ENCODE measurements at places on chromosomes 11 and 22.

GRCh38 chr11:92342886-92343285 is 118.3 kb downstream of the FAT3 start:
- DNase-seq: no peak

DNA sequence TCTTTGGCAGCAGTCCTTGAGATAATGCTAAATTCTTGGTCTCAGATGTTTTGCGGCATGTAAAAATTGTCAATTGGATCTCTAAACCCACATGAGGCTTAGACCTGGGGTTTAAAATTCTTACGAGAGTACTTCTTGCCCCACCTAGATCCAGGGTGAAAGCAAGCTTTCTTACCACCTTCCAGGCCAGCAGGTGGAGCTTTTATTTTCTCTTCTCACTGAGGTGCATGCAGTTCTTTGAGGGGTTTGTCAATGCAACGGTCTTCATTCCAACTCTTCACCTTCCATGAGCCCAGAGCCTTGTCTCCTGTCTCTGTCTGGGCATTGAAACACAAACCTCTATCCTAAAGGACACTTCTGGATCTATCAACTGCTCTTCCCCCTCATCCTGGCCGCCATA is 154.1 kb downstream of the MYO18B start:
- no peak for DNase-seq

GRCh38 chr11:74678041-74678440 is 53.2 kb downstream of the CHRDL2 start:
- DNase-seq: no peak

- no peak for DNase-seq
Observed at GRCh38 chr22:30348404-30348803, 8.3 kb downstream of the SF3A1 start.

- no peak for DNase-seq
Observed at GRCh38 chr11:77402218-77402556, 71.7 kb downstream of the PAK1 start.

GRCh38 chr11:134558916-134559601 is 147.0 kb upstream of the B3GAT1 start:
- no peak for DNase-seq

GRCh38 chr11:65055538-65055937 is 2.8 kb downstream of the NAALADL1 start:
- no peak for DNase-seq

DNA sequence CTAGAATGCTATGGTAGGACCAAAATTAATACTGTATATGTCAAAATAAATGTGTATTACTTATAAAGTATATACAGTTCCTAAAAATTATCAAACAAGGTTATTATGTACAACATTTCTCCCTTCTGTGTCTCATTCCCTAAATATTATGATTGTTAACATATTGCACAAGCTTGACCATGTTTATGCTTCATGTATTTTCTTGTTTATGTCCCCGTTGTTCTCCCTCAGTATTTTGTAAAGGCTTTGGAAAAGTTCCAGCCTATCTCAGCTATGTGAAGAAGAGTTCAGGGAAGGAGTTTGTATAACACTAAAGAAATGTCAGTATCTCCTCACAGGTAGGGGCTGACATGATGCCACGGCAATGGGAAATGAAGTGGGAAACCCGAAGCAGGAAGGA is 19.6 kb downstream of the ADM start:
- DNase-seq: no peak

- no peak for DNase-seq
Observed at GRCh38 chr11:2129308-2129698, 9.9 kb downstream of the IGF2 start.

DNA sequence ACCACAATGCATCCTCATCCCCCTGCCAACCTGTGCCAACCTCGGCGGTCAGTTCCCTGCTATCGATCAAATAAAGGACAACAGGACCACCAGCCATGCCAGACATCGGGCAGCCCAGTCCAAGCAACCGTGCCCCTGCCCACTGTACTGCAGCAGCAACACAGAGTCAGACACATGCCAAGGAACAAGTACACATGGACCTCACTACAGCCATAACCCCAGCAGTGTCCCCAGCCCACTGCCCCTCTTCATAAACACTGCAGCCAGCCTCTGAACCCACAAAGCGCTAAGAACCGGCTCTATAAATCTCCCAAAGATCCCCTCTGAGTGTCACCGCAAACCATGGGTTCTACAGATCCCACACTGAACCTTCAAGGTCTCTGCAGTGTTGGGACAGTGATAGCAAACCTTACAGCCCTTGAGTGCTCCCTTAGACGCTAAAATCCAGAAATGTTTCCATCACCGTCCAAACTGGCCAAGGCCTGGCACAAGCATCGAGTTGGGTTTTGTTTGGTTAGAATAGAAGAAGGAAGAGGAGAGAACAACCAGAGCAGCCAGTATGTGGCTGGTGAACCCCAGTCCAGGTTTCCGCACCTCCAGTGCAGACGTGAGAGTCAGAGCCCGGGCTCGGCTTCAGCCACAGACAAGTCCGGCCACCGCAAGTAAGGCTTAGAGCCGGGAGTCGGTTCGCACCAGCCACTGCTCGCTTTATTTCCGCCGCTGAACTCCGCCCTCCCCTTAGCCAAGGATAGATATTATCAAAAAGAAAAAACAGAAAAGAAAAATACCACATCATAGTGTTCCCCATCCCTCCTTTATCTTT is 7.9 kb downstream of the PAX6 start:
- DNase-seq: no peak

DNA sequence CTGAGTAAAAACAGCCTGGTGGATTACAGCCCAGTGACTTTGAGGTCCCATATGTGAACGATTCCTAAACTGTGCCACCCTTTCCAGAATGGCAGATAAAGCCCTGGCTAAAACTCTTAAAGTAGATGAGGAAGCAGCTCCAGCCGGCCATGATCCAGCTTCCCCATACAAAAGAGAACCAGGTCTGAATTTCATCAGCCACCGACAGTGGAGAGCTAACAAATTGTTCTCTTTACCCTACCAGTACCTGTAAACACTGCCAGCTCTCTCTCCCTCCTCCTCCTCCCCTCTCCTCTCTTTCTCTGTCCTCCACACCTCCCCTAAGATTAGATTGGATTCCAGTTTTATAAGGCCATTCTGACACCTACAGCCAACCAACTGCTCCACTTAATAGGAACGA is 176.9 kb downstream of the DSCAML1 start:
- DNase-seq: no peak

GRCh38 chr11:11036848-11037732 is 179.2 kb upstream of the ZBED5 start:
- DNase-seq: no peak

- DNase-seq: no peak
Observed at GRCh38 chr11:71156301-71156700, 96.1 kb downstream of the SHANK2 start.

DNA sequence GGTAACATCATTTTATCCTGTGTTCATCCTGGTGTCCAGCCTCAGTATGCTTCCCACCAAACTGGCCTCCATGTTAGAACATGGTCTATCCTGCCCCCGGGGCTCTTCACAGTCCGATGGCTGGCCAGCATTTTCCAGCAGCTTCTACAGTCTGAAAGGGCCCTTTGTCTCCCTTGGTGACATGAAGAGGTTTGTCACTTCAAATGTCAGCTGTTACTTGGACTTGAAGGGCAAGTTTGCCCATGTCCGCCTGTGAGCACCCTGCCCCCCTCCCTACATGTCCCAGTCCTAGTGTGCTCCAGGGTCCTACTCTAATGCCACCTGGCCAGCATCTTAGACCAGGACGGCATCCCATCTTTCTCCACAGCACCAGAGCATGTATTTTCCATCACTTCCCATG is 24.7 kb downstream of the PATZ1 start:
- DNase-seq: no peak

GRCh38 chr22:38870312-38870741 is 1.7 kb downstream of the CBX6 start:
- peak; percentile 87 for DNase-seq

GRCh38 chr22:32444068-32444467 is 20.2 kb downstream of the BPIFC start:
- DNase-seq: no peak

- DNase-seq: no peak
Observed at GRCh38 chr22:18109410-18110193, 1.0 kb upstream of the TUBA8 start.

- DNase-seq: no peak
Observed at GRCh38 chr22:45398214-45398613, 15.2 kb downstream of the SMC1B start.

GRCh38 chr22:20428496-20429253 is 8.9 kb downstream of the SCARF2 start:
- no peak for DNase-seq

DNA sequence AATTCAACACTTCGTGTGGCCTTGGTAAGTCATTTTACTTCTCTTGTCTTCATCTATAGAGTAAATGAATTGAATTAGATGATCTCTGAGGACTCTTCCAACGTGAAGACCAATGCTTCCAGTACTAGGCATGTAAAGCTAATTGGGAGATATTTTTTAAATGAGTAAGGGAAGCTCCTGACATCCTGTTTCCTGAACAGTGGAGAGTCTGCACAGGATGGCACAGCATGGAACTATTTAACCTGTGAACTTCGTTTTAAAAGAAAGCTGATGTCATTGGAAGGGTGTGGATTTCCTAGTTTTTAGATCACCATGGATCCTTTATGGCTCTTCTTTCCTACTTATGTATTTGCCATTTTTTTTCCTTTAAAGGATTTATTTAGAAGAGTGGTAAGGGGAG is 48.4 kb upstream of the HSD17B12 start:
- no peak for DNase-seq

- no peak for DNase-seq
Observed at GRCh38 chr22:47309476-47309875, 547.0 kb downstream of the TBC1D22A start.

- no peak for DNase-seq
Observed at GRCh38 chr11:35986947-35987346, 43.1 kb downstream of the LDLRAD3 start.

DNA sequence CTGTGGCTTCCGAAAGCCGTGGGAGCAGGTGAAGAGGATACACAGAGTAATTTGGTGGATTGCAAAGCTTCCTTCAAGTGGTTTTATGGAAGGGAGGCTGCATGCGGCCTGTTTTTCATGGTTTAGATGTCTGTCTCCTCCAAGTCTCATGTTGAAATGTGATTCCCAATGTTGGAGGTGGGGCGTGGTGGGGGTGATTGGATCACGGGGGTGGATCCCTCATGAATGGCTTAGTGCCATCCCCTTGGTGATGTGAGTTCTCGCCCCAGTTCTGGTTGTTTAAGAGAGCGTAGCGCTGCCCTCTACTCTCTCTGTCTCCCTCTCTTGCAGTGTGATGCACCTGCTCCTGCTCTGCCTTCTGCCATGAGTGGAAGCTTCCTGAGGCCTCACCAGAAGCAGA is 247.8 kb upstream of the B3GAT1 start:
- no peak for DNase-seq

DNA sequence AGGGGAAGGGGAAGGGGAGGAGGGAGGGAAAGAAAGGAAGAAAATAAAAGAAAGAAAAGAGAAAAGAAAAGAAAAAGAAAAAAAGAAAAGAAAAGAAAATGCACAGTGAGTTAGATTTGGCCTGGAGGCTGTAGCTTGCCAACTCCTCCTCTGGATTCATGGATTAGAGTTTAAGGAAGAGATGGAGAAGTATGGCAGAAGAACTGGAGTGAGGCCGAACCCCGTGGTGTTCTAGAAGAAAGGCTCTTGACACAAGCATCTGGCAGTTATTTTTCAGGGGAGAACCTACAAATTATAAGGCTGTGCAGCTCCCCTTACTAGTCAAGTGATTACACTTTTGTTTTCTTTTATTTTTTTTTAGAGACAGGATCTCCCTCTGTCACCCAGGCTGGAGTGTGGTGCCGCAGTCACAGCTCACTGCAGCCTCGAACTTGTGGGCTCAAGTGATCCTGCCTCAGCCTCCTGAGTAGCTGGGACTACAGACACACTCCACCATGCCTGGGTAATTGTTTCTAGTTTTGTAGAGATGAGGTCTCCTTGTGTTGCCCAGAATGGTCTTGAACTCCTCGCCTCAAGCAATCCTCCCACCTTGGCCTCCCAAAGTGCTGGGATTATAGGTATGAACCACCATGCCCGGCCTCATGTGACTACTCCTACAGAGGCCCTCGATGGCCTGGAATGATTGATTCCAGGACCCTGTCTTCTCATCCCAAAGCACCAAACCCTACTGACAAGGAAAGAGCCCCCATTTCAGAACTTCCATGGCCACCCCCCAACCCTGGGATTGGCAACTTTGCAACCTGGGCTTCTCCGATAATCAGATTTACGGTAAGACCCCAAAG is 19.5 kb downstream of the ZNF74 start:
- DNase-seq: no peak

DNA sequence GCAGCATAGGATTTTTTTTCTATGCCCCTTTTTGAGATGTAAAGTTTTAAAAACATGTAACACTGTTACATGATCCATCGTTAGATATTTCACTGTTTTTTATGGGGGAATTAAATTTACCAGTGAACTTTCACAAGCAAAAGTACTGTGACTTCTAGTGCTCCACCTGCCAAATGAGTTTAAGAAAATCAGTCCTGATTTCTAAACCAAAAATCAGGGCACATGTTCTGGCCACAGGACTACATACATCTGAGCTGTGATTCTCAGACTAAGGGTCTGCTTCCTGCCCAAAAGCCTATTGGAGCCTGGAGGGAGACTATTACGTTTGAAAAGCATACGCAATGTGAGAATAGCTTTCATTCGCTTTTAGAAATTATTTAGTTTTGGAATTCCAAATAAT is 22.5 kb downstream of the TMPRSS13 start:
- no peak for DNase-seq

DNA sequence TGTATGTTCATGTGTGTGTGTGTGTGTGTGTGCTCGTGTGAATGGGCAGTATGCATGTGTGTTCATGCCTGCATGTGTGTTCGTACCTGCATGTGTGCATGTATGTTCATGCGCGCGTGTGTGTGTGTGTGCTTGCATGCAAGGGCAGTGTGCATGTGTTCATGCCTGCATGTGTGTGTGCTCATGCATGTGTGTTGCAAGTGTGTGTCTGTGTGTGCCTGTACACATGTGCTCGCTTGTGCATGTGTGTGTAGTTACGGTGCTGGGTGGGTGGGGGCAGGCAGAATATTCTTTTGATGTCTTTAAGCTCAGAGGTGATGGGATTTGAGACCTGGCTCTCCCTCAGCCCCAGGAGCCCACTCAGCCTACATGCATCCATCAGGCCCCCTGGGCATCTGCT is 822.1 kb downstream of the BRD1 start:
- DNase-seq: no peak

- DNase-seq: no peak
Observed at GRCh38 chr22:32417906-32418305, 5.9 kb upstream of the RTCB start.

- no peak for DNase-seq
Observed at GRCh38 chr22:36285017-36285416, 32.1 kb downstream of the APOL1 start.

GRCh38 chr22:37103151-37103550 is 6.4 kb downstream of the TMPRSS6 start:
- no peak for DNase-seq

GRCh38 chr11:71976551-71976950 is 22.2 kb upstream of the IL18BP start:
- no peak for DNase-seq

GRCh38 chr22:42655693-42656092 is 6.5 kb upstream of the CYB5R3 start:
- DNase-seq: no peak

GRCh38 chr22:19974268-19974861 is 32.7 kb upstream of the TXNRD2 start:
- DNase-seq: no peak
